IMR-90 (cell line): ENCODE measurements at places on chromosomes 3 and 15. TPM values are rescaled to one million over a fixed set of nuclear protein-coding genes. Genes with fewer than 3 reads are reported as not detected.
A peak's percentile ranks its signal among the peaks of the same experiment; 100 is the strongest.

The NR2F2 gene
- polyA plus RNA-seq, result 161 and 185 TPM in 2 replicates

The FANCD2 gene
- 7.2 and 8.9 TPM in 2 replicates for polyA plus RNA-seq

GRCh38 chr15:95304151-95304946, 1026.2 kb upstream of the NR2F2 start:
- H3K4me1 ChIP-seq, result peaks cover 7% of the 10 kb centered on the region
- peak; percentile 92 for DNase-seq
- H3K36me3 ChIP-seq, result no peaks in the 10 kb centered on the region
- H3K27ac ChIP-seq, result peak overlapping the region; percentile 56; the same call in 1 of the 2 replicates

DNA sequence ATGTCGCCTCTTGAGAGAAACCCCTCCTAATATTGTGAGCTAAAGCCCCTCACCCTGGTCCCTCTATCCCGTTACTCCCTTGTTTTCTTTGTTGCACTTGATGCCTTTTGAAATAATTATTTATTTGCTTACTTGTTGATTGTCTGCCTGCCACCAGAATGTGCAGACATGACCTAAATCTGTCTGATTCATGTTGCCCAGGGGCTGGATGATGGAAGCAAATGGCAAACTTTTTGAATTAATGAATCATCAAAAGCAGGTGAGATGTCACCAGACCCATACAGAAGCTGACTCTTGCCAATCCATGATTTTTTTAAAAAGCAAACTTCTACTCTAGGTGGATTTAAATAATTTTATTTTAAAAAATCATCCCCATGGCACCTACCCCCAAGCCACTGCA, 49.3 kb downstream of the GRIP2 start:
- no peaks in the 10 kb centered on the region for H3K27me3 ChIP-seq
- no peak overlapping the region for H3K4me3 ChIP-seq
- no peak for DNase-seq
- H3K4me1 ChIP-seq, result peaks cover 4% of the 10 kb centered on the region; the same call in 1 of the 2 replicates

The RGMA gene
- polyA plus RNA-seq, result 0.23 and 0.26 TPM in 2 replicates

The RHCG gene
- polyA plus RNA-seq, result not detected in 2 replicates
